Stimulated activated CD8-positive, alpha-beta memory T cell treated with anti-CD3 and anti-CD28 coated beads, Interleukin-15, amount 100 ng/mL, for 1 hour (primary cell): ENCODE measurements at places on chromosomes 2 and 18.

- DNase-seq: no peak
Observed at GRCh38 chr18:69617888-69618287, 217.2 kb downstream of the DOK6 start.

DNA sequence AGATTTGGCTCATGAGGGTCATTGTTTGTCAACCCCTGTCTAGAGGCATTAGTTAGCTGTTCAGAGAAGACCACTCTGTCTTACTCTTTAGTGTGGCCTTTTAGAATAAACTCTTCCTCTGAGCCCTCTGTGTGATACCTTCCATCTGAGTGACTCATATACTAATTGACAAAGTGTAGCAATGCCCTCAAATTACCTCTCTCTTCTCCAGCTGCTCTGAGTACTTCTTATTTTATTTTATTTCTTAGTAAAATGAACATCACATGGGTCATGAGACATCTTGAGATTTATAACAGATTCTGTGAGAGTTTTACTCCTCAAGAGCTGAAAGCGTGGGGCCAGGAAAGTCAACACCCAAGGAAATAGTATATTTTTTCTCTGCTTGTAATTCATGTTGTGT is 67.4 kb downstream of the KCTD18 start:
- no peak for DNase-seq

GRCh38 chr2:104862058-104862941 is 8.4 kb downstream of the POU3F3 start:
- no peak for DNase-seq

- DNase-seq: no peak
Observed at GRCh38 chr2:19021100-19021476, 337.3 kb downstream of the OSR1 start.

GRCh38 chr2:134288814-134289213 is 34.9 kb downstream of the MGAT5 start:
- no peak for DNase-seq

DNA sequence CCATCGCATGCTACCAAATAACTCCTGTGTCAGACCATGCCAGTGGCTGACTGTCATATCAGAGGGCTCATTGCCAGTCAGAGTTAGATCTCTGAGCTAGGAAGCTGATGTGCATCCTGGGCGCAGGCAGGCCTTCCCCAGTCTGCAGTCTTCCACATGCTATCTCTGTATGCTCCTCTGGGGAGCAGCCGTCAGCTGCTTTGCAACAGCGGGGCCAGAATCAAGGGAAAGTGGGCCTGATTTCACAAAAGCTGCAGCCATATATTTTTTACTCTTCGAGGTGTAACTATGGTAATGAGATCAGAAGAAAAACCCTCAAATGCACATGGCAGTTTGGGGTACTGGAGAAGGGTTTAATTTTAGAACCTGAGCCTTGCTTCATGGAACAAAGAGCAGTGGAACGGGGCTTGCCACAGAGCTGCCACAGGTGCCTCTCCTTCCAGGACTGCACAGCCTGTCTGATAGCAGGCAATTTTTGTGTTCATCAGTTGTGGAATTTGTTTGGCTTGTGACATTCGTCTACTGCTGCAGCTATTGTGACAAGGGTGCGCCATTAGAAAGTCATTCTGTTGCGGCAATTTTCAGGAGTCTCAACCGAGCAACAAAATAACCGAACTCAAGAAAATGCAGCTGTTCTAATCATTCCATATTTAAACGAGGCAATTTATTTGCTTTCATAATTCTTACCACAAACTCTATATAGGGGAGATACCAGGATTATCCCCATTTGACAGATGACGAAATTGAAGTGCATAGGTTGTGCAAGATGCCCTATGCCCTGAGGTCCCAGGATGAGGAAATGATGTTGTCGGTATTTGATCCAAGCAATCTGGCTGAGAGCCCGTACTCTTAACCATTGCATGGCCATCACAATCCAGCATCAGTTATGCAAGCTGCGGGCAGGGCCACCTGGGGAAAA is 109.6 kb upstream of the CYRIA start:
- no peak for DNase-seq

- no peak for DNase-seq
Observed at GRCh38 chr2:72145658-72146329, 1.9 kb downstream of the CYP26B1 start.

DNA sequence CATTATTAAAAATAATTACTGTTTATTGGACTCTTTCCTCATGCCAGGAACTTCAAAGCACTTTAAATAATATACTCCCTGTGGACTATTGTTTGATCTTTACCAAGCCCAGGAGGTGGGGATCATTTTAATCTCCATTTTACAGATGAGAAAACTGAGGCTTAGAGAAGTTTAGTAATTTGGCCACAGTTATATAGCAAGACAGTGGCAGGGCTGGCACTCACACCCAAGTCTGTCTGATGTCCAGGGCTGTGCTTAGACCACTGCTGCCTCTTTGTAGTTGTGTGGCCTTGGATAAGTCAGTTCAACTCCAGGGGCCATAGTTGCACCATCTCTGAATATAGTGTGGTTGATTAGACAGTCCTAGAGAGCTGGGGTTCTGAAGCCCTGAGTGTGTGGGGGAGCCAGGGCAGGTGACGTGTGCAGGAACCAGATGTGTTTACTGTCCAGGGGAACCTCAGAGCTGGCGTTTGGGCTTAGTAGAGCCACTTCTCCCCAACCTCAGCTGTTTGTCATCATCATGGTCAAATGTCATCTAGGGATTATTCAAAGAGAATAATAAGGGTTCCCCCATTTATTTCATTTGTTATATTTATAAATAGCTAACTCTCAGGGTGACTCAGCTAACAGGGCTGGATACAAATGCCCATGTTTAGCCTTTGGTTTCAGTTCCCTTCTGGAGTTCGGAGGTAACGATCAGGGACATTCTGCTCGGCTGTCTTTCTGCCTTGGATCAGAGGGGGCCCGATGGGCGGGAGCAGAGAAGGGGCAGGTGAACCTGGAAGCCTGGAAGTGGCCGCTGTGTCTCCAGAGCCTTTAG is 68.0 kb downstream of the BOLA3 start:
- DNase-seq: no peak

- DNase-seq: no peak
Observed at GRCh38 chr2:240224676-240225075, 84.2 kb upstream of the OTOS start.

DNA sequence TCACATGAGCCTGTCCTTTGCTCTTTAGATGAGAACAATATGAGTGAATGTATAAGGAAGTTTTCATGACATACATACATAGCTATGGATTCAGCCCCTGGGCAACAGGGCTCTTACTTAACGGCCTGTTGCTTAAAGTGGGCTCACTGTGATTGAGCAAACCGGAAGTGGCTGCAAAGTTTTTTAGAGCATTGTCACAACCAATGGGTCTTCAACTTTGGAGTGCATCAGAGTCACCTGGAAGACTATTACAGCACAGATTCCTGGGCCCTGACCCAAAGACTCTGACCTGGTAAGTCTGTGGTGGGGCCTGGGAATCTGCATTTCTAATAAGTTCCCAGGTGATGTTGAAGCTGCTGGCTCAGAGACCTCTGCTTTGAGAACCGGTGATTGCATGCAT is 106.3 kb upstream of the SEC11C start:
- no peak for DNase-seq

DNA sequence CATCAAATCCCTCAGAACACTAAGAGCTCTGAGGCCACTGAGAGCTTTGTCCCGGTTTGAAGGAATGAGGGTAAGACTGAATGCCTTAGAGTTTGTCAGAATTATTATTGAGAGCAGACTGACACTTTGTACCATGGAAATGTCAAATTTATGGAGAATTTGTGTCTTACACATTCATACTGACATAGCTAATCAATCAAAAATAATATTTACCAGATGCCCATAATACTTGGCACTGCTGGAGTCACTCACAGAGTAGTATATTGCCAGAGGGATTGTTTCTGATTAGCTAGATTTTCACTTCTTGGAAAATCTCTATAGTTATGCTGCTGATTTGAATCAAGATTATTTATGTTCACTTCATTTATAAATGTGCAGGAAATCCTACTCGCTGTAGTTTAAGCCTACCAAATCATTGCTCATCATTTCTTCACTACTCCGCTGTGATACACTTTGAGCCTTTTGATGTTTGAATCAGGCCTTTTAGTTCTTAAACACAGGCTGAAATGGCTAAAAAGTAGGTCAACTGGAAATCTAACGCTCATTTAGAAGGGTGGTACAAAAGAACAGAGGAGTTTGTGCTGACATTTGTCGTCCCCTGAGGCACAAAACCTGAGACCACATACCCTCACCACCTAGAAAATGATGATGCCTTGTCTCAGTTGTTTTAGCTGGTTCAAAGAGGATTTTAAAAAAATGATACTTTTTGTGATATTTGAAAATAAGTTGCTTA is 96.1 kb upstream of the CSRNP3 start:
- DNase-seq: no peak

GRCh38 chr2:186696290-186696689 is 2.4 kb downstream of the FAM171B start:
- no peak for DNase-seq

GRCh38 chr2:196486146-196486545 is 153.4 kb upstream of the CCDC150 start:
- DNase-seq: no peak

DNA sequence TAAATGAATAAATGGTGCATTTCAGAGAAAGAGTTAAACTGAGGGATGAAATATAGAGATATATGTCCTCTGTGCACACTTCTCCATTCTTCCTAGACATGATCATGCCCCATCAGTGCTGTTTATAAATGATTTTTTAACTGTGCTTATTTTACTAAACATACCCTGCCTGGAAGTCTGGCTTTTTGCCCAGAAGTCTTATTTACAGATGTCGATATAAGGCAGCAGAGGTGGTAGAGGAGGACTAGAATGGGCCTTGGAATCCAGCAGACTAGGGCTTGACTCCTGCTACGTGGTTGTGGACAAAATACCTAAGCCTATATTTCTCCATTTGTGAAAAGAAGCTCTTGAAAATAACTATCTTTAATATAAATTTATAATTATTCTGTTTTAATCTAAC is 355.5 kb downstream of the RAD51AP2 start:
- DNase-seq: no peak

DNA sequence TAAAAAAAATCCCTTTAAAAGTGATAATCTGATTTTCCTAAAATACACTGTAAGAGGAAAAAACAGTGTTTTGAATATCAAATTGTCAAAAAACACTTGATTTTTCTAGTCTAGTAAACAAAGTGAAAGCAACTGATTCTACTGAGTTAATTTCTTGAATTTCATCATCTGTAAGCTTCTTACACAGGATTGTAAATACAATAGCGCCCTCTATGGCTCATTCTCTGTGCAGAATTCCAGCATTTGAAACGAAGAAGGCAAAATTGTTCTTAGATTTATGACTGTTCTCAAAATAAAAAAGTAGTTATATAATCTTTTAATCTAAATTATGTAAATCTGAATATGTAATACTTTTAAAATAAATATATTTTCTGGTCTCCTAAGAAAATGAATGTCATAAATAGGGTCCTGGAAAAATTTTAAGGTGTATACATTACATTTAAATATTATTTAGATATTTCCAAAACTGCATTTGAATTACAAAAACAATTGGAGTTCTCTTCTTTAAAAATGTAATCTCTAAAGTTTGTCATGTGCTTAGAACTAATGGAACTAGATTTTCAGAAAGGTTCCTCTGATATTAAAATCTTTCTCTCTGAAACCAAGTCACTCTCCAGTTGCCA is 176.9 kb upstream of the MC4R start:
- DNase-seq: no peak

GRCh38 chr2:230872968-230873660 is 8.4 kb downstream of the ITM2C start:
- DNase-seq: no peak

DNA sequence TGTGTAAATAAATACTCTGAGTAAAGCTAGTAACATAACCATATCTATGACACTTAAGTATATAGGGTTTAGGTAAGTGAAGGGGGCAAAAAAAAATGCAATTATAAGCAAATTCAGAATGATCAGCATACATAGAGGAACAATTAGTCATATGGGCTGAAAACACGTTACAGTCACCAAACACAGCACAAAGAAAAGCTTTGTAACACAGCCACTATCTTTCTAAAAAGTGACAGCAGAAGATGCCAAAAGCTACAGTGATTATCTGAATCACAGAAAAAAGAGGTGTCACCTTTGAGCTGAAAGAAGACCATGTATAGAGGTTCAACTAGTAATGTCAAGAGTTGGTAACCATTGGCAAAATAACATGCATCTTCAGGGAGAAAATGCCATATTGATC is 115.5 kb downstream of the ERBB4 start:
- DNase-seq: no peak

GRCh38 chr2:141929331-141930252 is 201.2 kb downstream of the LRP1B start:
- no peak for DNase-seq

DNA sequence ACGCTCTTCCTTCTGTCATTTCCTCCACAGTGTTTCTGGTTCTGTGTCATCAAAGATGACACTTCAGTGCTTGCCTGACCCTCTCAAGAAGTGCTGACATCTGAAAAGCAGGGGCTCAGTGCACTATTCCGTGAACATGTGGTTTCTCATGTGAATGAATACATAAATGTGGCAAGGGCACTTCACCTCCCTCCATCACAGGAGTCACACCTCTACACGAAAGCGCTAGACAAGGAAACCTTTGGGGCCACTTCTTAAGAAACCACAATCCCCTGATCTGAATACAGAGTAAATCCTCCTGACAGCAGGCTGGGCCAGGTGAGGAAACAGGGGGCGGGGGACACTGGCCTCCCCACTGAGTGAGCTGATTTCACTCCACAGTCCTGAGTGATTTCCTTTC is 145.8 kb upstream of the ACAA2 start:
- DNase-seq: no peak

- no peak for DNase-seq
Observed at GRCh38 chr2:151670846-151671597, 63.3 kb downstream of the NEB start.

GRCh38 chr2:7634409-7634808 is 717.2 kb downstream of the RNF144A start:
- DNase-seq: no peak

DNA sequence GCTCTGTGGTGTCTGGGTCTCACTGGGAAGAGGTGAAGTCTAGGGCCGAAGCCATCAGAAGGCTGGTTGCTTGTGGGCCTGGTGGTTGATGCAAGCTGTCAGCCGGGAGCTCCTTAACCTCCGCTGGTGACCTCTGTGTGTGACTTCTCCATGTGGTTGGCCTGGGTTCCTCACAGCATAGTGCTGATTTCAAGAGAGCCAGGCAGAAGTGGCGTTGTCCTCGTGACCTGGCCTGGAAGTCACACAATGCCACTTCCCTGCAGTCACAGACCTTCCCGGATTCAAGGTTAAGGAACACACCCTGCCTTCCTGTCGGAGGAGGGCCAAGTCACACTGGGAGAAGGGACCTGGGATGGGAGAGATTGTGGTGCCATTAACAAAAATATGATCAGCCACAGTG is 303.7 kb upstream of the HS6ST1 start:
- no peak for DNase-seq

- no peak for DNase-seq
Observed at GRCh38 chr18:43772907-43773306, 495.6 kb upstream of the SYT4 start.

DNA sequence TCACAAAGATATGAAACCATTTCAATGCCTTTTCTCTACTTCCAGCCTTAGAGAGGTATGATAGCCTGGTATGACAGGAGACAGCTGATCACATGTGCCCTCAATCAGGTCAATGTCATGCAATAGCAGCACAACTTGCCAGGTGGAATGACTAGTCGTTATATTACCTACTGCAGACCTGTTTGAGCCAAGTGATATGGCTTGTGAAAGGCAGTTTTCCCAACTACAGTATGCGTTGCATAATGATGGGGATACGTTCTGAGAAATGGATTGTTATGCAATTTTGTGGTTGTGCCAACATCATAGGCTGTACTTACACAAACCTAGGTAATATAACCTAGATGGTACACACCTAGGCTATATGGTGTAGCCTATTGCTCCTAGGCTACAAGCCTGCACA is 262.8 kb downstream of the ICOS start:
- DNase-seq: no peak

- no peak for DNase-seq
Observed at GRCh38 chr2:151728804-151729414, 5.4 kb downstream of the NEB start.
